NCI-H510A treated with DMSO at 0.1 percent for 48 hours (cell line): ENCODE measurements at places on chromosomes 11 and 22.

DNA sequence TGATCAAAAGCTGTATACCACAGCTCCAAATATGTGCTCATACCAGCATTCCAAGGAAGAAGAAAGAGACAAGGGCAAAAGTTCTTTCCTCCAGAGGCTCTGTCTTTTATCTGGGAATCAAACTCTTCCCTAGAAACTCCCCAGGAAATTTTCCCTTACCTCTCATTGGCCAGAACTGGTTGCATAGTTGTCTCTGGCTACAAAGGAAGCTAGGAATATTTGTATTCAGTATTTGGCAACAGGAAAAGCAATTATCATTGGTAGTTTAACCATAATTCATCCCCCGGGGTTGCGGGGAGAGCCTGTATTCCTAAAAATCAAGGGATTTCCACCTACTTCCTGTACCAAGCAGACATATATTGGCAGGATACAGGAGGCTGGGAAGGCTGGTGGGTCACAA lies 10.5 kb upstream of the ZFTA start:
- DNase-seq, result no peak

DNA sequence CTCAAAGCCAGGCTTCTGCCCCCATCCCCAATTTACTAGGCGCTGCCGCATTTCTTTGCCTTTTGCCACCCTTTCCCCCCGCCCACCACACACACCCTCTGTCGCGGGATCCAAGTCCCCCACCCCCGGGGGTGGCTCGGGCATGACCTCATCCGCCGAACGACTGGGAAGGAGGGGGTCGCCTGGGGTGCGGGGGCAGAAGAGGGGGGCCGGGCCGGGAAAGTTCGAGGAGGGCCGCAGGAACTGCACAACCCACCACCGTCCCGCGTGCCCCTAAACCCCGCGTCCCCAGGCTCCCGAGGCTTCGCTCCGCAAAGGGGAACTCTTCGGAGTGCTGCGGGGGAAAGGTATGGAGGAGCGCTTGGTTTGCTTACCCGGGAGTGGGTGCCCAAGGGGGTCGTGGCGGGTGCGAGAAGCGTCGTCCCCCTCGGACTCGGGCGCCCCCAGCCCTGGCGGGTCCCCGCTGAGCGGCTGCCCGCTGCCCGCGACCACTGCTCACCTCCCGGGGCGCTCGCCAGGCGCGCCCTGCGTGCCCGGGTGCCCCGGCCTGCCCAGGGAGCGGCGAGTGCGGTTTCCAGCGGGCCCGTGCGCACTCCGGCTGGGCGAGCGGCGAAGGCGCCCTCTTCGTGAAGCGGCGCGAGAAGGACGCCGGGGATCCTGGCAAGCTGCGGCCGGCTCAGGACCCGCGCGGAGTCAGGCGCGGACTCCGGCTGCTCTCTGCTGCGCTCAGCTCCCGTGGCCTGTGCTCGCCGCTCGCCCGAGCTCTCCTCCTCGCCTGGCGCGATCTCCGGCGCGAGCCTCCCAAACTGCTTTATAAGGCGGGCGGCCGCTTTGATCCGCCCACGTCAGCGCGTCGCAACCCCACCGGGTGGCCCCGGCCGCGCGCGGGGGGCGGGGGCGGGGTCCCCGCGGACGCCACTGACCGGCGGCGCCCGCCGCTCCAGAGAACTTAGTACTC lies 4.0 kb upstream of the WNT11 start:
- DNase-seq, result peak; percentile 31

- DNase-seq, result no peak
These were observed 43.5 kb downstream of the GNB1L start for GRCh38 chr22:19811211-19811621.

GRCh38 chr11:24496736-24497725 lies at the start of gene LUZP2:
Gene LUZP2, plus strand, starts transcription at chr11:24497053.
- peak; percentile 38 for DNase-seq

DNA sequence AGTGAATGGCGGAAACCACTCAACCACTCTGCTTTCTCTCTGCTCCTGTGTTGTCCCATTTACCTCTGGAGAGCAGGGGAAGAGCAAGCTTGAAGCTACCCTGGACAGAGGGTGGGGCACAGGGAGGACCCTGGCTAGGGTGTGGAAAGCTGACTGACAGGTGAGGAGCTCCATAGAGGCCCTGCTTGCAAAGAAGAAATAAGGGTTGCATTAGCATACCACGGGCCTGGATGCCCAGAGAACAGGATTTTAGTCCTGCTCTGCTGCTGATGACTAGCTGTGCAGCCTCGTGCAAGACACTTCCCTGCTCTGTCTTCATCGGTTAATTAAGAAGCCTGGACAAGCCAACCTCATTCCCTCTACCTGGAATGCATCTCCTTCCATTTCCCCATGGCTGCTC lies 135.0 kb downstream of the BUD13 start:
- no peak for DNase-seq

- peak; percentile 64 for DNase-seq
These were observed at the start of gene CHID1 for GRCh38 chr11:910589-911030. Gene CHID1, minus strand, starts transcription at chr11:910810. Its CDS starts 5,994 bp downstream, at chr11:904816.

DNA sequence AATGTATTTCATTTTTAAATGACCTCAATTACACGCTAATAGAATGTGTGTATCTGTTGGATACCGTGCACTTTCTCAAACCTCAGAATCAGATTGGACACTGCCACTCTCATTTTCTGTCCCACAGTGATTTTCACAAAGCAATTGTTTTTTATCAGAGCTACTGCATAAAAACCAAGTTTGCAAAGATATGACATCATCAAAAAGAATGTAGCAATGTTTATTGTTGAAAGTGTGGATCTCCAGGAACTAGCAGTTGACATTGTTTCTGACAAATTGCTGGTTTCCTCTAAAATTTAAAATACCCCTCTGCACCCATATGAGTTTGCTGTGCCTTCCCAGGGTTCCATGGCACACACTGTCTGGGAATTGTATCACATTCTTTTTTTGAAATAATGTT lies 362.7 kb upstream of the DDI1 start:
- DNase-seq, result no peak

DNA sequence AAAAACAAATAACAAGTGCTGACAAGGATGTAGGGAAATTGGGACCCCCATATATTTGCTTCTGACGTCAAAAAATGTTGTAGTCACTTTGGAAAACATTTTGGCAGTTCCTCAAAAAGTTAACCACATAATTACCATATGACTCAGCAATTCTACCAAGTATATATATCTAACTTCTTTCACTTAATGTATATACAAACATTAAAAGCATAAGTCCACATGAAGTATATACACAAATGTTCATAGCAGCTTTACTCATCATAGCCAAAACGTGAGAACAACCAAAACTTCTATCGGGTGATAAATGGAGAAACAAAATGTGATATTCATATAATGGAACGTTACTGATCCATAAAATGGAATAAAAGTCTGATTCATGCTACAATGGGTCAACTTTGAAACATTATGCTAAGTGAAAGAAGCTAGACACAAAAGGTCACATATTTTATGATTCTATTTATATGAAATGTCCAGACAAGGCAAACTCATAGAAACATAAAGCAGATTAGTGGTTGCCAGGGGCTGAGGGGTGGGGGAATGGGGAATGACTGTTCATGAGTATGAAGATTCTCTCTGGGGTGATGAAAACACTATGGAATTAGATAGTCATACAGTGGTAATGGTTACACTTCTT lies 48.7 kb upstream of the TEAD1 start:
- no peak for DNase-seq

GRCh38 chr11:21931436-21932101 lies 261.3 kb upstream of the ANO5 start:
- no peak for DNase-seq

DNA sequence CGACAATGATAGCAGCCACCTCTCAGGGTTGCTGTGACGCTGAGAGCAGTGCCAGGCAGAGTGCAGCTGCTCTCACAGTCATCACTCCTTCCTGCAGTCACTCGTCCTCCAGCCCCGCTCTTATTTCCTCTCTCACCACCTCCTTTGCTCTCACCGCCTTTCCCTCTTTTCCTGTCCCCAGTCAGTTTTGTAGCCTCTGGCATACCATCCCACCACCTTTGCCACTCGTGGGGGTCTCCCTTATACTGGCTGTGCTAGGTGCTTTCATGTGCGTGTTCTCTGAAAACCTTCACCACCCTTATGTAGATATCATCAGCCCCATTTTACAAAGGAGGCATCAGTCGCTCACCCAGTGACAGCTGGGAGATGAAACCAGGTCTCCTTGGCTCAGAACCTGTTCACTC lies 19.3 kb upstream of the ST3GAL4 start:
- DNase-seq, result no peak

GRCh38 chr11:35387111-35387982 lies 32.0 kb downstream of the SLC1A2 start:
- no peak for DNase-seq

DNA sequence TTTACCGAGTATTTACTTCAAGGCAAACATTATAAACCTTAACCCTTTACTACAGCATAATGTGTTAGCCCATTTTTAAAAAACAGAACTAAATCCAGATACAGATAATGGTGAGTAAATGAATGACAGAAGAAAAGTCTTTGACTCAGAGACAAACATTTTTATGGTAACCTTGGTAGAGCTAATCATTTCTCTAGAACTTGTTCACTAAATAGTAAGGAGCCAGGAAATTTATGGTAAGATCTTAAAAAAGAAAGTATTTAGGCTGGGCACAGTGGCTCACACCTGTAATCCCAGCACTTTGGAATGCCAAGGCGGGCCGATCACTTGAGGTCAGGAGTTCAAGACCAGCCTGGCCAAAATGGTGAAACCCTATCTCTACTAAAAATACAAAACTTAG lies 11.5 kb upstream of the FUT4 start:
- DNase-seq, result no peak

DNA sequence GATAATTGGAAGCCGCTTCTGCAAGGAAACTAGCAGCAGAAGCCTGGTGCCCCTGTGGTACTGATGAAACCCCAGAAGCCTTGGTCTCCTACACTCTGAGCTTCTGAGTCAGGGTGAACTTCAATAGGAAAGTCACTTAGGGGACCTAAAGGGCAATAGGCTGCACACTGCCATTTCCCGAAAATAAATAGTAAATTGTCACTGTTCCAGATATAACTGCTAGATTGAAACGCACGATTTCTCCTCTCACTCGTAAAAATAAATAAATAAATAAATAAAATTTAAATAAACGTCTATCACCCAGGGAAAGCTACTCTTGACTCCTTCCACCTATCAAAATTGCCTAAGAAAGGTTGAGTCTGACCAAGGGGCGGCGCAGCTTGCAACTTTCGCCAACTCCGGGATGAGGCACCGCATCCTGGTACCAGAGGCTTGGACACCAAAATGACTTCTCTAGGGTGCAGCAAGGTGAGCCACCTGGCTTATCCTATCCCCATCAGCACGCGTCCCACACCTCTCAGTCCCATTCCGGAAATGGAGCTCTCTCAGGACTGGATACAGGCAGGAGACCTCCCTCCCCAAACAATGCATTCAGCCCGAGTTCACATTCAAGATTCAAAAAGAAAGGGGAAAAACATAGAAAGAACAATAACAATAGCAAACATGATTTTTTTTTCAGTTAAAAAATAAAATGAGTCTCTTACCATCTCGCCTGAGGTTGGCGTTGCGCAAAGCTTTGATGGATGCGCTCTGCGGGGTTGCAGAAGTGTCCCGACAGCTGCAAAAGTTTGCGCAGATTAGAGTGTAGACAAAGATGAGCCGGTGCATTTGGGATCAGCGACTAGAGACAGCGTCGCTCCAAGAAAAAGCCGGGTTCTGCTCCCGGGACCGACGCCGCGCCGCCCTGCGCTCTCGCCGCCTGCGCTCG lies 583 bp downstream of the PDGFD start:
- peak; percentile 47 for DNase-seq

GRCh38 chr11:114027926-114028325 lies 31.6 kb upstream of the ZBTB16 start:
- no peak for DNase-seq

DNA sequence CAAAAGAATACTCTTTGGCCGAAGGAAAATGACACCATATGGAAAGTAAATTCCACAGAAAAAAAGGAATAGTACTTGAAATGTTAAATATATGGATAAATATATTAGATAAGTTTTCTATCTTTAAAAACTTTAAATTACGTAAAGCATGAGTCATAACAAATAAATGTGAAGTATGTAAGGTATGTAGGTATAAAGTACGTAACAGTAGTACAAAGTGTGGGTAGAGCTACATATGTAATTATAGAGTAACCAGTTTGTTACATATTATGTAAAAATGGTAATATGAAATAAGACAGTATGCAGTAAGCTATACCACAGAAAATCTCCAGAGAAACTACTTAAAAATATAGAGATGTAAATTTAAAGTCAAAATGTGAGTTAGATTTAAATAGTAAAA lies 582.3 kb upstream of the CHORDC1 start:
- DNase-seq, result no peak

- DNase-seq, result no peak
These were observed 5.6 kb downstream of the LUZP2 start for GRCh38 chr11:24502425-24502824.

DNA sequence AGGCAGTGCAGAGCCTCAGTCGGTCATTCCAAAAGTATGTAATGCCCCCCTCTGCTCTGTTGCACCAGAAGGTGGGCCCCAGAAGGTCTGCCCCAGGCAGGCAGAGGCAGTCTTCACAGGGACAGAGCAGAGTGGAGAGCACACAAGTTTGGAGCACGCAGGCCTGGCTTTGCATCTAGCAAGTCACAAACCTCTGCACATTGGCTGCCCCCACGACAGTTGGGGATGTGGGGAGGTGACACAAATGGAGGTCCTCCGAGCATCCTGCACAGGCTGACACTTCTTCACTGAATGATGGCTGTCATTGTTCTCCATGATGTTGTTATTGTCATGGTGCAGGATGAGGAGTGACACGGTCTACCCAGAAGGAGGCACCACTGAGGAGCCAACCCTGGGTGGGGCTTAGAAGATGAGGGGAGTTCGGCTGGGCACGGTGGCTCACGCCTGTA lies 11.9 kb downstream of the TOM1 start:
- DNase-seq, result no peak

DNA sequence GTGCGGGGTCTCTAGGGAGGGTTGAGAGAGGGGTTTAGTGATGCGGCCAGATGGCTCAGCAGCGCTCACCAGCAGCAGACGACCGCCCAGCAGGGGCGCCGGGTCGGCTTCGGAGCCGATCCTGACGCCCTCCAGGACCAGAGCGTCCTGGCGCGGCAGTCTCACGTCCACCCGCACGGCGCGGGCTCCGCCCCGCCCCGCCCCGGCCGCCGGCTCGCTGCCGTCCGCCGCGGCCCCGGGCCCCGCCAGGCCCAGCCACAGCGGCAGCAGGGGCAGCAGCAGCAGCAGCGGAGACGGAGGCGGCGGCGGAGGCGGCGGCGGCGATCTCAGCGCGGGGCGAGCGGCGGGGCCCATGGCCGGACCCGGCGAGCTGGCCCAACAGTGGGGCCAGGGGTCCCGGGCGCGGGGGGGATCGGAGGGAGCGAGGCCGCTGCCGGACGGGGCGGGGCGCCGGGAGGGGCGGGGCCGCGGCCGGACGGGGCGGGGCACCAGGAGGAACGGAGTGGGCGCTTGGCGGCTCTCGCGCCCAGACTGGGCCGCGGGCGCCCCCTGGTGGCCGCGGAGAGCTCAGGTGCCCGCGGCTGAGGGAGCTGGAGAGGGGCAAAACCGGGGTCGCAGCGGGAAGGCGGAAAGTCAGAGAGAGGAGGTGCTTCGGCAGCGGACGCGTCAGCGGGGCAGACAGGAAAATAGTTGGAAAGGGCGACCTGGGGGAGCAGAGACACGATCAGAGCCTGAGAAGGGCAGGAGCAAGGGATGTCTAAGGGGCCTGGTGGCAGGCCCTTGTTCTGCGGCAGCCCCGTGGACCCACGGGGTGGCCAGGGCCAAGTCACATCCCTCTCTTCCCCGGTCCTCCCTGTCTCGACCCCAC lies at the start of gene RNF215:
RNF215 (minus strand) TSS at position 452 of the 868 bp plus-strand sequence; CDS start at position 354, 98 bp downstream.
- peak; percentile 36 for DNase-seq
